ENCODE measurements at places on chromosomes 4 and X.

GRCh38 chr4:150974252-150974640 is 40.8 kb downstream of the LRBA start:
- no peak for DNase-seq

DNA sequence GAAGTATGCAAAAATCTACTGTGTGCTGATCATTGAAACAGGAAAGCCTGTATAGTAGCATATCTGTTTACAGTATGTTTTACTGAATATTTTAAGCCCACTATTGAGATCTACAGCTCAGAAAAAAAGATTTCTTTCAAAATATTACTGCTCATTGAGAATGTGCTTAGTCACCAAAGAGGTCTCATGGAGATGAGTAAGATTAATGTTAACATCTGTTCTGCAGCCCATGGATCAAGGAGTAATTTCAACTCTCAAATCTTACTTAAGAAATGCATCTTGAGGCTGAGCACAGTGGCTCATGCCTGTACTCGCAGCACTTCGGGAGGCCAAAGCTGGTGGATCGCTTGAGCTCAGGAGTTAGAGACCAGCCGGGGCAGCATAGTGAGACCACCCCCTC is 3.3 kb downstream of the RNF4 start:
- DNase-seq: no peak

GRCh38 chrX:108216919-108217571 is 125.5 kb downstream of the ATG4A start:
- DNase-seq: no peak

DNA sequence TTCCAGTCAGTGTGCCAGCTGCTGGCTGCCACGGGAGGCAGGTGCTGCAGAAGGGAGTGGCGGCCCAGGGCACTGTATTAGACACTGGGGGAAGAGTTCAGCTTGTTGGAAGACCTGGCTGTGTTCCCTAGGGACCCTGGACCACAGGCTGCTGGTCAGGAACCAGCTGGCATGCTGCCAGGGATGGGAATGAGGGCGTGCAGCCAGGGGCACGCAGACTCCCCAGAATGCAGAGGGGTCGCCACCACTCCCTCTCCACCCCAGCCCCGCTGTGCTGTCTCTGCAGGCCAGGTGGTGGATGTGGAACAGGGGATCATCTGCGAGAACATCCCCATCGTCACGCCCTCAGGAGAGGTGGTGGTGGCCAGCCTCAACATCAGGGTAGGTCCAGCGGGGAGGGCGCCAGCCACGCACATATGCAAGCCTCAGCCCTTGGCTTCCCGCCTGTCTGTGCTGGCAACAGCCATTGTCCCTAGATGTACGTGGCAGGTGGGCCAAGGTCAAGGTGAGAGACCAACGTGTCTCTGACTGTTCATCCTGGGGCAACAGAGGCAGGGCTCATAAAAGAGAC is 12.3 kb downstream of the ABCD1 start:
- no peak for DNase-seq

GRCh38 chr4:171978216-171978615 is 165.0 kb downstream of the GALNTL6 start:
- no peak for DNase-seq

DNA sequence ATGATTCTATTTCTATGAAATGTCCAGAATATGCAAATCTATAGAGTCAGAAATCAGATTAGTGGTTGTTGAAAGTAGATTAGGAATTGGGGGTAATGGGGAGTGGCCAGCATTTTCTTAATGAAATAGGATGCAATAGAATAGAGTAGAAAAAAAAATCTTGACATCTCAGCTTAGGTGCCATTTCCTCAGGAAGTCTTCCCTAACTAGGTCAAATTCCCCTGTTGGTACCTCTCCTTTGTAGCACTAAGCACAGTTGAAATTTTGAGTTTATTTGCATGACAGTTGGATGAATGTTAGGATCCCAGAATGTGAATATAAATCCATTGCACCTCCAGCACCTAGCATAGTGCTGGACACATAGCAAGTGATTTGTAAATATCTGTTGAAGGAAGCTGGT is 30.0 kb upstream of the PDK3 start:
- DNase-seq: no peak

DNA sequence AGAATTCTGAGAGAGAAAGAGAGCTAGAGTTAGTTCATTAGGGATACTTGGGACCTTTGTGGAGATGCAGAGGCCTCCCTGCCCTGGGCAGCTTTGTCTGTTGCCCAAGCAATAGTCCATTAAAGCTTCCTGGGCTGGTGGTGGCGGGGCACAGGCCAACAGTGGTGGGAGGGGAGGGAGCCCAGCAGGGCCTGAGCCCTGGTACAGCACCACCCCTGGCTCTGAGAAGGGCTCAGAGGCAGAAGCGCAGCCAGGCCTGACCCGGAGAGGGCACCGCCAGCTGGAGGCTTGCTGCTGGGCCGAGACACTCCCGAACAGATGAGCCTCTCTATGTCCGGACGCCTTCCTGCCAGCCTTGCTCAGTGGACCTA is 65.3 kb downstream of the EFNB1 start:
- no peak for DNase-seq

DNA sequence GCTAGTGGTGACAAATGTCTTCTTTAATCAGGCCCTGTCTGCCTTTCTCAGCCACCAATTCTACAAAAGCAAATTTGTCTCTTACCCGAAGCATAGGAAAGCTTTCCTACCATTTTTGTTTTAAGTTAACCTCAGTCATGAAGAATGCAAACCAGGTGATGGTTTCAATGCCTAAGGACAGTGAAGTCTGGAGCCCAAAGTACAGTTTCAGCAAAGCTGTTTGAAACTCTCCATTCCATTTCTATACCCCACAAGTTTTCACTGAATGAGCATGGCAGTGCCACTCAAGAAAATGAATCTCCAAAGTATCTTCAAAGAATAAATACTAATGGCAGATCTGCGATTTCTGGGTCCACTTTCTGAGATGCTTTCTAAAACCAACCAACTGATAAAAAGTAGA is 23.9 kb downstream of the SRD5A3 start:
- no peak for DNase-seq

DNA sequence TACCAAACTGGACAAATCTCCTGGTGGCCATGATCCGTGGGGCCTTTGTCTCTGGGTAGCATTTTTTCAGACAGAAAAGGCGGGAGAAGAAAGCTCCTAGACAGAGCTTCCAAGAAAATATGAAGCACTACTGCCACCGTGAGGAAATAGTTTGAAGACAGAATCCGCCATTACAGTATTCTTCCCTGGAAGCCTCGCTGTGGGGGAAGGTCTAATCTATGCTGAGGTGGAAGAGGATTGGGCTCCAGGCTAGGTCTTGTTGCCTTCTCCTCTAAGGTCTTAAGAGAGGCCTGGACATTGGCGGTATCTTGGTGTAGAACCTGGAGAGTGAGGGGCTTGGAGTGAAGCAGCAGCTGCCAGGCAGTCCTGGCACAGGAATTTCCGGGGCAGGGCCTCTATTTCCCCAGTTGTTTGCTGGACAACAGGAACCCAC is 218.9 kb downstream of the OR13H1 start:
- peak; percentile 74 for DNase-seq

DNA sequence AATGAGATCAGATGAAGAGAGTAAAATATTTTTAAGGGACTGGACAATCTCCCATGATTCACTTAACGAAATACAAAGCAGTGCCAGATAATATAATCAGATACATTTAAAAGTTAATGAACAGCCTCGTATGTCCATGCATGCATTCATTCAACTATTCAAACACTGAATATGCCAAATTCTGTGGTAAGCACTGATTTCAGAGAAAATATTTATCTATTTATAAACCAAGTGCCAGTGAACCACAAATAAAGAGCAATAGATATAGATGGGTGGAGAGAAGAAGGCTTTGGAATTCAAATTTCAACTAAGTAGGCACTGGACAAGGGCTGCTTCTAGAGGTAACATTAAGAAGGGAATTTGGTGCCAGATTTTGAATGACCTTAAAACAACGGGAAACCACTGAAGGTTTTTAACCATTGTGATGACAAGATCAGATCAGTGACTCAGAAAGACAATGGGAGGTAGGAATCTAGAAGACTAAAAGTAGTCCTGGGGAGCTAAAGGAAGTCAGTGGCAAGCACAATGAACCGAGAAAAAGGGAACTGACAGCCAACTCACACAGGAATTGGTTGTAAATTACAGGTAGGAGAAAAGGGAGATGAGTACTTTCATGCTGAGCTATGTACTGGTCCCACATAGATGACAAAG is 14.2 kb downstream of the ELOVL6 start:
- no peak for DNase-seq

GRCh38 chr4:10697086-10697485 is 12.5 kb upstream of the CLNK start:
- DNase-seq: no peak

GRCh38 chr4:107625391-107625902 is 94.6 kb downstream of the PAPSS1 start:
- no peak for DNase-seq

- no peak for DNase-seq
Observed at GRCh38 chrX:71096760-71097032, 1.0 kb downstream of the FOXO4 start.

GRCh38 chr4:3283483-3283882 is 9.3 kb upstream of the RGS12 start:
- DNase-seq: no peak

DNA sequence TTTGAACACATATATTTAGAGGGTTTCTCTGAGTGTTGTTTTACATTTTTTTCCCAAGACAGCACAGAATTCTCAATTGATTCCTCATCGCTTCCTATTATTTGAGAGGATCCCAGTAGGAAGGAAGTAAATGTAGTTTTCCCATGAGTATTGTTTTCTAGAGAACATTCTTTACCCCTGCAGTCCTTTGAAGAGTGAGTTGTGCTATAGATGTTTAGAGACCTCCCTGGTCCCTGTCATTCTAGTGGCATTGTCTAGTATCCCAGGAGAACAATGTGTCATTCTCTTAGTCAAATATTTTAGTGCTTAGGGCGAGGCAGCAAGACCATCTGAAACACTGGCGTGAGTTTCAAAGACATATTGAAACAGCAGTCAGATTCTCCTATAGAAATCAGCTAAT is 32.5 kb downstream of the SORBS2 start:
- no peak for DNase-seq

GRCh38 chr4:37422102-37422501 is 177.6 kb downstream of the NWD2 start:
- DNase-seq: no peak

- no peak for DNase-seq
Observed at GRCh38 chr4:167443841-167444240, 209.5 kb upstream of the SPOCK3 start.

GRCh38 chr4:109010521-109010920 is 247.7 kb upstream of the ETNPPL start:
- DNase-seq: no peak

- DNase-seq: no peak
Observed at GRCh38 chr4:14865804-14866203, 136.5 kb upstream of the CPEB2 start.

All from CD4-positive, alpha-beta T cell treated with Interferon alpha-2 for 1 hour (primary cell).